CMK (cell line): ENCODE measurements at places on chromosomes 3 and 15.

GRCh38 chr15:91712286-91712685, 141.2 kb upstream of the SLCO3A1 start:
- DNase-seq = no peak

GRCh38 chr3:49769926-49770325, 16.4 kb downstream of the IP6K1 start:
- no peak for DNase-seq

GRCh38 chr15:65110676-65111292, 4.2 kb downstream of the UBAP1L start:
- DNase-seq = no peak

GRCh38 chr15:65372787-65373067, 5.1 kb downstream of the IGDCC3 start:
- DNase-seq = no peak

GRCh38 chr15:28273468-28273867, 48.5 kb downstream of the HERC2 start:
- DNase-seq = no peak

GRCh38 chr3:49641292-49641691, 32.9 kb upstream of the APEH start:
- no peak for DNase-seq

DNA sequence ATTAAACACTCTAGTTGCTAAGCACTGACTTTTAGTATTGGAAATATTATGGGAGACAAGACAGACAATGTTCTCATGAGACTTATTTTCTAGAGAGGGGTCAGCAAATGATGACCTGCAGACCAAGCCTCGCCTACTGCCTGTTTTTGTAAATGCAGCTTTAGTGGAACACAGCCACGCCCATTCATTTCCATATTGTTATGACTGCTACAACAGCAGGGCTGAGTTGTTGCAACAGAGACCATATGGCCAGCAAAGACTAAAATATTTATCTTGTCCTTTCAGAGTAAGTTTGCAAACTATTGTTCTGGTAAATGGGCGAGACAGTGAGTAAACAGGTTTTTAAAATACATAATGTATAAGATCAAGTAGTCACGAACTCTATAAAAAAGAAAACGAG, 570.2 kb downstream of the NTRK3 start:
- no peak for DNase-seq

GRCh38 chr15:98718426-98719136, 70.2 kb downstream of the IGF1R start:
- no peak for DNase-seq

DNA sequence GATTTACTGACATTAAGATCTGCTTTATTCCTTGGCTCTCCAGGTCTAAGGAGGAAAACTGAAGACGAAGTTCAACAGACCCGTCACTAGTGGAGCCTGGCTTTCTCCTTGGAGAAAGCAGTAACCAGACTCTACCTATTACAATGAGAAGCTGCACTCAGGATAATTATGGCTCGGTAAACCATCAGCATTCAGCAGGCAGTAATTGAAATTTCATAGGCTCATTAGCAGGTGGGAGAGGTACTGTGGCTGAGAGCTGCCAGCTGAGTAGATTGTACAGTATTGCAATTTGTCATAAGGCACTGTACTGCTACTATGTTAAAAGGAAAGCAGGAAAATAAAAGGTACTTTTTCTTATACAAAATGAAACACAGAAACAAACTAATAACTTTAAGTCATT, 51.2 kb downstream of the CHAC1 start:
- no peak for DNase-seq

- no peak for DNase-seq
These were observed 182.4 kb downstream of the SHQ1 start for GRCh38 chr3:72665701-72666446.

- DNase-seq = no peak
These were observed 421.1 kb upstream of the GRM7 start for GRCh38 chr3:6439824-6440223.

GRCh38 chr3:120775411-120775810, 32.9 kb downstream of the GTF2E1 start:
- DNase-seq = no peak

- no peak for DNase-seq
These were observed 39.5 kb downstream of the CFAP100 start for GRCh38 chr3:126434264-126434590.

DNA sequence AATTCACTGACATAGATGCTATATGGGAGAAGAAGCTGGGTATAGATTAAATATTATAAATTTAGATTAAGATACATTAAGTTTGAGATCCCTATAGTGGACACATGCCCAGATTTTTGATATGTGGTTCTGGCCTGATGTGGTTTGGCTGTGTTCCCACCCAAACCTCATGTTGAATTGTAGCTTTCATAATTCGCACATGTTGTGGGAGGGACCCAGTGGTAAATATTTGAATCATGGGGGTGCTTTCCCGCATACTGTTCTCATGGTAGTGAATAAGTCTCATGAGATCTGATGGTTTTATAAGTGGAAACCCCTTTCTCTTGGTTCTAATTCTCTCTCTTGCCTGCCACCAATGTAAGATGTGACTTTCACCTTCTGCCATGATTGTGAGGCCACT, 189.4 kb upstream of the CD96 start:
- DNase-seq = no peak

DNA sequence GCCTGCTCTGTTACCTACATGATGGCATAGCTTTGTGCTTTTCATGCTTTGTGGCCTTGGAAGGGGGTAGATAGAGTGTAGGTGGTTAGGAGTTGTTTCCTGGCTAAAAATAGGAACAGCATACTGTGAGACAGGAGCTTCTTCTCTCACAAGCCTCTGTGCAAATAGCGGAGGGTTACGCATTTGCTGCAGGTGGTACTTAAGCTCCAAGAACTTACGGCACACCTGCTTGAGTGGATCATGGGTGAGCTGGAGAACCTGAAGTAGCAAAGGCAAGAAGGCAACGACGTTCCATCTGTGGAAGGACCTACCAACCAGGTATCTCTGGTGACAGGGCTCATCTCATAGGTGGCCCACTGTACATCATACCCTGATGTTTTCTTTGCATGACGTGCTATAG, 66.0 kb downstream of the ST6GAL1 start:
- no peak for DNase-seq

GRCh38 chr15:58764468-58764867, 6.6 kb upstream of the MINDY2 start:
- no peak for DNase-seq

DNA sequence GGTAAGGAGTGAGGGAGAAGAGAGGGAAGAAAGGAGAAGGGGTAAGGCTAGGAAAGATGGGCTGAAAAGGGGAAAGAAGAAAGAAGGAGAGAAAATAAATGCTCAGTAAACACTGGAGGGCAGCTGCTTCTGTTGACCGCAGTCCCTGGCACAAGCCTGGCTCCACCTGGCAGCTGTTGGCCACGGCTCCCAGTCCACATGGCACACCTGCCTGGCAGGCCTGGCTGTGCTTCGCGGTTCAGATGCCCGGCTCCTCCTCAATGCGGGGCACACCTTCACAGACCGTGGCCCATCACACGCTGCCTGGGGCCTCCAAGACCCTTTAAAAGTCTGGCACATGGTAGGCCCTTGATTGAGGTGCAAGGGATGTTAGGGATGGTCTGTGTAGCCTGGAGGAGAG, 516.8 kb upstream of the PROK2 start:
- no peak for DNase-seq

- DNase-seq = peak; percentile 63
These were observed at the start of gene CEP97 for GRCh38 chr3:101724329-101725193. CEP97 (plus strand) TSS chr3:101724614; CDS start chr3:101724677, 63 bp downstream.
